Astrocyte of the spinal cord (primary cell): ENCODE measurements at places on chromosomes 5 and 9.

GRCh38 chr5:4361753-4362152 is 766.1 kb downstream of the IRX1 start:
- DNase-seq = no peak

DNA sequence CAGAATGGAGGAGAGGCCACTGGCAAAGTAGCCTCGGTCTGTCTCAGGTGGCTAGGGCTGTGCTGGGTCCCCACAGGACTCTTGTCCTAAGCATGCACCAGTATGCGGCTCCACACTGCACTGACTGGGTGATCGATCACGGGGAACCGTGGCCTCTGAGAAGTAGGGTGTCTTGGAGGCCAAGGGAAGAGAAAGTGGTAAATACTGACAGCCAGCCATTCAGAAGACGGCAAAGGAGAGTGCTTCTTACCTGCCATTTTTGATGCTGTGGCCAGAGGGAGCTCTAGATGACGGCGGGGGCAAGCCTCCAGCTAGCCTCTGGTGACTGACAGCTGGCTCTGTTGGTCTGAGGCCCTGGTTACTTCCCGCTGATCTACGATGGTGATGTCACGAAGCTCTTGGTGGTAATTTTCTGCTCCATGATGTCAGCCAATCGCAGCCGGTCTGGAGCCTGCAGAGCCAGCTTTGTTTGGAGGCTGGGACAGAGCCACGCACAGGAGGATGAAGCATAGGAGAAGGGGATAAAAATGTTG is 40.4 kb upstream of the GADD45G start:
- no peak for DNase-seq

DNA sequence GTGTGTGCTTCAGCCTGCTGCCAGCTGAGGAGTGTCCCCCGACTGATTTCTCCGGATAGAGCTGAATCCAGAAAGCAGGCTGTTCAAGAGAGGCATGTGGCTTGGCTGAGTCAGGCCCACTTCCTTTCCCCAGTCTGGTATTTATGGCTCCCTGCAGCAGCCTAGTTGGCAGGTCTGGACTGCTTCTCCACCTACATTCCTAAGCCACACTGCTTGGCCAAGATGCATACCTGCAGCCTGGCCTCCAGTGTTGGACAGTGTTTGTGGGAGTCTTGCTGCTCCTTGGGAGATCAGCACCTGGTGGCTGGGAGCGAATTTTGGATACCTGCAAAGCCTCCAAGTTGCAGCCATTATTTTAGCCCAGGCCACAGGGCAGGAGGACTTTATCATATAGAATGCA is 670.8 kb downstream of the ACTL7B start:
- peak; percentile 36 for DNase-seq

DNA sequence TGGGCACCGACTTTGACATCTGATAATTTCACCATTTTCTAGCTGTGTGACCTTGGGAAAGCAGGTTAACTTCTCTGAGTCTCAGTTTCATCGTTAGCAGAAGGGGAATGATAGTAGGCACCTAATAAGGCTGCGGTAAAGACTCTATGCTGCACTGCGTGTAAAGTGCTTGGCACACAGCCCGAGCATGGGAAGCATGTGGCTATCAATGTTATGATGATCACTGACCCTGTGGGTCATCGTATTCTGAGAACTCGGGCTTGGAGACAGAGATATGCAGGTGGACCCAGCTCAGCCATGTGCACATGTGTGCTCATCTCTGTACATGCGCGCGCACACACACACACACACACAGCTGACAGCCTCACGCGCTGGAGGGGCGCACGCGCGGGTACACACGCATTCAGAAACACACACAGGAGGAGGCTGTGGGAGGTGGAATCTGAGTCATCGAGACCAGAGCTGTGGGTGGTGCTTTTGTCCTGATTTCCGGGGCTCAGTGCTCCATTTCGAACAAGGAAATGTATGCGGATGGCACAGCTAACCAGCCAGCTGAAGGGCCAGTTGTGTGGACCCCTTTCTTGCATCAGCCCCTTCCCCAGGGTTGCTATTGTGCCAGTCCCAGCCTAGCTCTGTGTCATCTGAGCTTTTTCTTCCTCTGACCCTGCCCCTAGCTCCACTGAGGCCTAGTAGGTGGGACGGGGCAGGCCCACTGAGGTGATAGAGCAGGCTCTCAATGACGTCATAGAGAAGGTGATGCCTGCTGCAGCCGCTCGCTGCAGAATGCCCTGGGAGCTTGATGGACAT is 11.1 kb upstream of the ARAP3 start:
- DNase-seq = peak; percentile 24

DNA sequence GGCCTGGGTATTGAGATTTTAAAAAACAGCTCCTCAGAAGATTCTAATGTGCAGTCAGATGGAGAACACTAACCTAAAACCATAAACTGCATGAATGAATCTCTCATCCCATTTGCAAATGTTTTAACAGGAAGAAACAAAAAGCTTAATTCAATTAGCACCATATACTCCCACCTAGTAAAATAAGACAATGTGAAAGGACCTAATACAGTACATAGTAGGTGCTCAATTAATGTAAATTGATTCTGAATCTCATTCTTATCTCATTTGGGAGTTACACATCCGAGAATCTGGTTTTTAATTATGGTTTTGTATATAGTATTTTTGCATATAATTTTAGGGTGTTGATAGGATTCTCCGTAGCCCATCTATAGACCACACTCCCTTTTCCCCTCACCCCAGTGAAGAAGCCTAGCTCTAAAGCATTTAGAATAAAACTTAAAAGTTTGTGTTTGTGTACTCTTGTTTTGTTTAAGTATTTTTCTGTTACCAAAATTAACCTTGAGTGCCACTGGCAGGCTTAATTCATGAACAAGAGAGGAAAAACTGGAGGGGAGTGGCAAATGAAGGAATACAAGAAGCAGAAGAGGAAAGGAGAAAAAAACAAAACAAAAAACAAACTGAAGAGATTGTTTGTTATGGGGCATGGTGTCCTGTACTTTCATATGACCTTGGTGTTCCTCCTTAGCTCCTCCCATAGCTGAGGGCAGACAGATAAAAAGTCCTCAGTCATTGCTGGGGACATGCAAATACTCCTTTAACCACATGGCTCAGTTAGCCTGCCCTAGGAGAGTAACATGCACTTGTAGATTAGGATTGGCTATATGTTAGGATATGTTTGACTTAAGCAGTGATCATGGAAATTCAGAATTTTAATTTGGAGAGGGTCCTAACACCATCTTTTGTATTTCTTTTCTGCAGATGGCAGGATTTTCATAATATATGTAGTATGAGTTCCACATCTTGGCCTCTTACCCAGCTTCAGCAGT is 1.2 kb downstream of the RNF14 start:
- DNase-seq = no peak

DNA sequence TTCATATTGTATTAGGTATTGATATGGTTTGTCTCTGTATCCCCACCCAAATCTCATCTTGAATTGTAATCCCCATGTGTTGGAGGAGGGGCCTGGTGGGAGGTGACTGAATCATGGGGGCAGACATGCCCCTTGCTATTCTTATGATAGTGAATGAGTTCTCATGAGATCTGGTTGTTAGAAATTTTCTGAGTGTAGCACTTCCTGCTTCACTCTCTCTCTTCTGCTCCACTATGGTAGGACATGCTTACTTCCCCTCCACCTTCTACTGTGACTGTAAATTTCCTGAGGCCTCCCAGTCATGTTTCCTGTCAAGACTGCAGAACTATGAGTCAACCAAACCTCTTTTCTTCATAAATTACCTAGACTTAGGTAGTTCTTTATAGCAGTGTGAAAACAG is 187.4 kb upstream of the SLC24A2 start:
- no peak for DNase-seq

- no peak for DNase-seq
Measured at GRCh38 chr9:132729235-132729890, 59.1 kb downstream of the GTF3C4 start.
